Gastrocnemius medialis (tissue), 4 donors: ENCODE measurements at places on chromosomes 2 and 18. TPM values are rescaled to one million over a fixed set of nuclear protein-coding genes. Genes with fewer than 3 reads are reported as not detected.

- DNase-seq: no peak
Observed at GRCh38 chr2:20080839-20081415, 29.5 kb upstream of the LAPTM4A start.

GRCh38 chr2:127528487-127528886 lies 2.2 kb upstream of the IWS1 start:
- no peak for DNase-seq

SNTG2 gene
- 0.55 TPM for total RNA-seq

- peak; percentile 25 for DNase-seq
Observed at GRCh38 chr2:132415915-132416722, 486 bp upstream of the GPR39 start.

GRCh38 chr2:151756820-151757219 lies 22.5 kb upstream of the NEB start:
- no peak for DNase-seq

- no peak for DNase-seq
Observed at GRCh38 chr2:11375689-11376027, 31.2 kb upstream of the ROCK2 start.

- no peak for DNase-seq
Observed at GRCh38 chr2:45177870-45178269, 168.6 kb upstream of the SIX2 start.

AGAP1 gene
- 8.5 TPM for total RNA-seq

GRCh38 chr2:159459279-159459678 lies 157.1 kb downstream of the BAZ2B start:
- no peak for DNase-seq

ADGRF3 gene
- total RNA-seq: not detected

GRCh38 chr2:181485638-181485946 lies 28.4 kb downstream of the ITGA4 start:
- no peak for DNase-seq

DNA sequence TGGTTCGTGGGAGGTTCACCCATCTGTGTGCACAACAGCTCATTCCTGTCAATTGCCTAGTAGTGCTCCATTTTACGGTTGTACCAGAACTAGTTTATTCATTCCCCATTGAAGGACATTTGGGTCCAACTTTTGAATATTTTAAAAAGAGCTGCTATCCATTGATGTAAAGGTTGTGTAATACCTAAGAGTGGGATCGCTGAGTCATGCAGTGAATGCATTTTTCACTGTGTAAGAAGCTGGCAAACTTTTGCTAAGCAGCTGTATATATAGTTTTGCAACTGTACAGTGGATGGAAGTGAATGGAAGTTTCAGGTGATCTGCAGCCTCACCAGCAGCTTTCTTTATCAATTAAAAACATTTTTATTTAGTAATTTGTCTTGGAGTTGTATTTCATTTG lies 104.5 kb downstream of the DCDC2C start:
- DNase-seq: no peak

IL37 gene
- total RNA-seq: not detected

GRCh38 chr18:73636355-73636754 lies 511.3 kb downstream of the FBXO15 start:
- DNase-seq: no peak

SPIRE1 gene
- total RNA-seq: 52.5 TPM

DNA sequence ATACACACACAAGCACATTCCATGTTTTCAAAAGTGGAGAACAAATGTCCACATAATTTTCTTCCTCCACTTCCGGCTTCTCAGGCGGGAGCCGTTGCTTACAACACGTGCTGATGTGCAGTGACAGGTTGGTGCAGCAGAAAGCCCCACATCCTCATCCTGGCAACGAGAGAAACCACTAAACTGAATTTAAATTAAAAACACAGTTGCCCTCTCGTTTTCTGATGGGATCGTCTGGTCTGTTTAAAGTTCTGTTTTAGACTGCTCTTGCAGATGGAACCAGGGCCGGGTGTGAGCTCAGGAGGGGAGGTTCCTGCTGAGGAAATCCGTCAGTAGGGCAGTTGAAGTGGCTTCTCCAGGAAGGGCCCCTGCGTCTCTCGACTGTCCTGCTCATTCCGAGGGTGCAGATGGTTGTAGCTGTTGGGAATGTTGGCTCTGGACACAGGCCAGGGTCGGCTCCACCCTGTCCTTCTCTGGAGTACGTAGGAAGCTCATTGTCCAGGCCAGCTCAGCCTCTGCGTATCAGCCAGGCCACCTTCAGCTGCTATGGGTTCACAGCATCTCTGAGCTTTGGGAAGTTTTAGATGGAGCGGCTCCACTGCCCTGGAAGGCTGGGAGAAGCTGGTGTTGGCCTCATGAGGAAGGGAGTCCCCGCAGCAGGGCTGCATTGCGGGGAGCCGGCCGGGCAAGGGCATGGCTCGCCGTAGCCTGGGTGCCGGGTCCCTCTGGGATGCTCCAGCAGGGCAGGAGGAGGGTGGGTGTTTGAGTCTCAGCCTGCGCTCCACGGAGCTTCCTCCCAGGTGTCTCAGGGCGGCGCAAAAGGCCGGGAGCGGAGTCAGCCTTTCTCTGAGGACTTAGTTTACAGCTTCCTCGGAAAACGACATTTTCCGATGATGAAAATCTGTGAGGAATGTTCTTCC lies 58.3 kb downstream of the NFATC1 start:
- no peak for DNase-seq

DNA sequence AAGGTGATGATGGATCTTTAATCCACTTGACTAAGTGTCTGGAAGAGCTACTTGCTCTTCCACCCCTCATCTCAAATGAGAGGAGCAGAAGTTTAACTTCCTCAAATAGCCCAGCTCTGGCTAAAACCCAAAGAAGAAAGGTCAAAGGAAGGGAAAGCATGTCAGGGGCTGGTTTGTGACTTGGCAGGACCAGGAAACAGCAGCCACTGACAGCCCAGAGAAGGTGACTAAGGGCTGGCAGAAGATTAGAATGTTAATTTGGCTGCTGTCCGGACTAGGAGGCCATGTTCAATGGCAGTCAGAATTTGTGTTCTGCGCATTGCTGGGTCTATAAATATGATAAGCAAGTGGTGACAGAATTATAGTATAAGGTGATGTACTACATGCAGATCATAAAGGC lies 386.2 kb downstream of the SETBP1 start:
- peak; percentile 70 for DNase-seq

GRCh38 chr2:170651624-170652325 lies 63.4 kb upstream of the SP5 start:
- no peak for DNase-seq

DNA sequence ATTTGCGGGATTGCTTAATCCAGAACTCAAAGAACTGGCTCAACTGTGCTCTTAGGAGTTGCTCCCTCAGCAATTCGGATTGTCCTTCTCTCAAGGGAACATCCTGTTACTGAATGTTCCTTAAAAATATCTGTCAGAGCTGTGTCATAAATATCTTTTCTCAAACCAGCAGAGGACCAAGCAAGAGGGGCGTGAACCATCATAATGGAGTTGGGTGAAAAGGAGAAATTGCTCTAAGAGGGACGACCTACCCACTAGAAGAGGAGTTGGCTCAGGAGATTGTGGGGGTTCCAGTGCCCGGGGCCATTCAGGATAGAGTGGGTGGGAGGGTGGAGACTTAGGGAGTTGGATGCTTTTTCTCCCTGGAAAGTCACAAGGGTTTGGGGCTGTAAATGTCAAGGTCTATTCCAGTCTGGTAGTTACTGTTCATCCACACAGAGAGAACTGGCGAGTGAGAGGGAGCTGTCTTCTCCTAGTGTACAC lies 59.5 kb downstream of the MERTK start:
- DNase-seq: peak; percentile 22

- no peak for DNase-seq
Observed at GRCh38 chr2:212721026-212721451, 182.4 kb upstream of the ERBB4 start.

DNA sequence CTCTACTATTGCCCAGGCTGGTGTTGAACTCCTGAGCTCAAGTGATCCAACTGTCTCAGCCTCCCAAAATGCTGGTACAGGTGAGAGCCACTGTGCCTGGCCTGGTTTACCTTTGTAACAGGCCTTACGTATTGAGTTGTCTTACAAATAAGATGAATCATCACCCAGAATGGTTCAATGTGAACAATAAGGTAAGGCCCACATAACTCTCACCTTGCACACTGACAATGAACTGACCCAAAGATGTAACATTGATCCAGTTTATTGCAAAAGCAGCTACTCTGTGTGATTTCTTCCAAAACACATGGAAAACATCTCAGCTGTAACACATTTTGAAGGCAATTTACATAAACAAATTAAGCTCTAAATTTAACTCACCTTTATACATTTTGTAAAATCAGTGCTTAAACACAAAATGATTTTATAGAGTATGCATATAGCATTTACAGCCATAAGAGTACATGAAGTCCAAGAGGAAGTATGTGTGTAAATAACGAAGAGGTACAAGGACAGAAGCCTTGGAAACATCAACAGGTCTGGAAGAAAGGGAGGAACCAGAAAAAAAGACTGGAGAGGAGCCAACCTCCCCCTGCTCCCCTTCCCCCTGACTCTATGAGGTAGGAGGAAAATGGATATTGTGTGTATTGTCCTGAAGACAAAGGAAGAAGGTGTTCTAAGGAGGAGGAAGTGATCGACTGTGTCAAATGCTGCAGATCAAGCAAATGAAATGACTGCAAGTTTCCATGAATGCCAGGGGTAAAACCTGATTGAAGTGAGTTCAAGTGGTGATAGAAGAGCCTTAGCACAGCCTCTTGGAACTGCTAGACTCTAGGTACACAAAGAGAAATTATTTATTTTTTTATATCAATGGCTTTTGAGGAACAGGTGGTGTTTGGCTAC lies 5.6 kb upstream of the WDFY1 start:
- no peak for DNase-seq
